ENCODE measurements at places on chromosomes 13 and 19. TPM values are rescaled to one million over a fixed set of nuclear protein-coding genes. Genes with fewer than 3 reads are reported as not detected.

DNA sequence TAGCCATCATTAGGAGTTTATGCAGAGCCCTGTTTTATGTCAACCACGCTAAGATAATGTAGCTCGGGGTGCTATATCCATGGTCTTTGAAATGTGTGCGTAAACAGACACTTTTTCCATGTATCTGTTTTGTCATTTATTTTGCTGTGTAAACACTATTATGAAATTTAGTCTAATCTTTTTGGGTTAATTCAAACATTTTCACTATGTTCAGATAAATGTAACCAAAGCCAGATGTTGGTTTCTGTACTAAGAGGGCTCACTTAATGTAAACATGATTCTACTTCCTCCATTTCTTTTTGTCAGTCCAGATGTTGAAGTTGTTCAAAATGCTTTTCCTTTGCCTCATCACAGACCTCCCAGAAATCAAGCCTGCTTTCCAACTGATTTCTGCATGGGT, 499.5 kb upstream of the GPC6 start:
- no peak for DNase-seq

Gene KIR3DL2
- total RNA-seq = not detected

Gene CEACAM7
- total RNA-seq = not detected

Gene CERS4
- 78.4 TPM for total RNA-seq

DNA sequence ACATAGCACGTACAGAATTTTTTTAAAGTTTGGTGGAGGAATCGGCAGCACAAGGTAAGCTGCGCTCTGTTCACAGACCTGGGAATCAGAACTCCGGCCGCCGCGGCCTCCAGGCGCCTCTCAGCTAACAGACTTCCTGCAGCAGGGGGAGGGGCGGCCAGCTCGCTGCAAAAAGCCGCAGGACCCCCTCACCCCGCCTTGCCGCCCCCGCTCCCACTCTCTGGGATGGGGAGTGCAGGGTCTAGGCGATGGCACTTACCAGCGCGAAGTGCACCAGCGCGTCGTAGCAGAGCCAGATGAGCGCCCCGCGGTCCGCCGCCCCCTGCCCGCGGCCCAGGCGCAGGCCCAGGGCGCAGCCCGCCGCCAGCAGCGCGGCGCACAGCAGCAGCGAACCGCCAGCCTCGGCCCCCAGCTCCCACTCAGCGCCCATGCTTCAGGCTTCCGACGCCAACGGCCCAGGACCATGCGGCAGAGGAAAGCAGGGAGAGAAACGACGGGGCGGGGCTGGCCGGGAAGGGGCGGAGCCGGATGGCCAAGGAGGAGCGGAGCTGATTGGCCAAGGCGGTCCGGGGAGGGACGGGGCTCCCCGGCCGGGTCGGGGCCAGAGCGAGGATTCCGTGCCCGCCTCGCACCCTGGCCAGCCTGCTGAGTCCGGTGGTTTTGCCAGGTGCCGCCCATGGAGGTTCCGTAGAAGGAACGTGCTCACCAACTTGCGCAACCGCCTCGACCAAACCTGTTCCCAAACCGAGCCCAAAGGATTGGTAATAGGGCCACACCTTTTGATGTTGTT, at the start of gene EBPL:
TSS of gene EBPL (minus strand) at position 492 of the 790 bp plus-strand sequence. CDS start at position 430, 62 bp downstream.
- DNase-seq = peak; percentile 85

- DNase-seq = no peak
These were observed 624.1 kb upstream of the MIR17HG start for GRCh38 chr13:90723381-90723780.

DNA sequence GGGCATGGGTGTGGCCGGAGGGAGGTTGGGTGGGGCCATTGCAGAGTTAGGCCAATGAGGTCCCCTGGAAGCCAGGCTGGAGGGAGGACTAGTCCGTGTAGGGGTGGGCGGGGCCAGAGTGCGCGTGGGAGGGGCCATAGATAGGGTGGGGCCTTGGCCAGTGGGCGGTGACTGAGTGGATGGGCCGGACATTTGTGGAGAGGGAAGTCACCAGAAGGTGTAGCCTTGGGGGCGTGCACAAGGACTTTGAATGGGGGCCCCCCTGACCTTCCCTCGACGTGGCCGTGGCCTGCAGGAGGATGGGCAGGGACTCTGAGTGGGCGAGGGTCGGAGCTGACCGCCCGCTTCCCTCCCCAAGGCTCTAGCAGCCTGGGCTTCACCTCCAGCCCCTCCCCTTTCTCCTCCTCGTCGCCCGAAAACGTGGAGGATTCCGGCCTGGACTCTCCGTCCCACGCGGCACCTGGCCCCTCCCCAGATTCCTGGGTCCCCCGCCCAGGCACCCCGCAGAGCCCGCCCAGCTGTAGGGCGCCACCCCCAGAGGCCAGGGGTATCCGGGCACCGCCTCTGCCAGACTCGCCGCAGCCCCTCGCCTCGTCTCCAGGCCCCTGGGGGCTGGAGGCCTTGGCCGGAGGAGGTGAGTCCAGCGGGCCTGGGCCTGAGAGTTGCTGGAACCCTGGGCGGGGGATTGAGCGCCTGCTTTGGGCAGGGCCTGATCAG, 16.5 kb upstream of the B3GNT3 start:
- DNase-seq = no peak

Gene ZNF442
- 5.4 TPM for total RNA-seq

GRCh38 chr13:100667894-100668293, 6.7 kb downstream of the TMTC4 start:
- DNase-seq = no peak

Gene KLK1
- not detected for total RNA-seq

DNA sequence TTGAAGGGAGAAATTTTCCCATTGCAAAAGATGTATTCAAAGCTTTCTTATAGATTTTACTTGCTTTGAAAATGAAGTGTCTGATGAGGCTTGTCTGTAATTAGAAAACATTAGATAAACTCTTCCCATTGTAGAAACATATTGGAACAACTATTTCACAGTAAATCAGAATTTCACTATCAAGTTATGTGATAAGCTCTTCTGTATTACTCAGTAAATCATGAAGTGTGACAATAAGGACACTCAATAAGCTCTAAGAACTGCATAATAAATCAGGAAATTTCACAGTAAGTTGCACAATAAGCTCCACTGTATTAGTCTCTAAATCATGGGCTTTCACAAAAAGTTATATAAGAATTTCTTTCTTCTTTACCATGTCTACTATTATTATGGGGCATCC, 1546.6 kb downstream of the SLITRK5 start:
- no peak for DNase-seq

GRCh38 chr13:97540696-97541095, 106.7 kb downstream of the RAP2A start:
- no peak for DNase-seq

DNA sequence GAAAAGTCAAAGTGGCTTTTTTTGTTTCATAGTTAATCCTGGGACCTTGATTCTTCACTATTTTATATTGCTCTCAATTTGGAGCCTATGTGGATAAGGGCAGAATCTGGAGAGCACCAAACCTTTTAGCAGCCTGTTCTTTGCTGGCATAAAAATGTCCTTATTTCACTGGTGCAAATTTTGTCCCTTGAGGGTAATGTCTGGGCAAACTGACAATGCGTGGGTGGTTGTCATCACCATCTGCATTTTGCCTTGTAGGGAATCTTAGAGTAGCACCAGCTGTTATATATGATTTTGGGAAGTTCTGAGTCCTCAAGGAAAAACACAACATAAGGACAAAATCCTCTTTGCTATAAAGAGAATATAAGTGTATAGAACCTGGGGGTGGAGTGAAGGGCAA, 336.9 kb upstream of the HTR2A start:
- no peak for DNase-seq

DNA sequence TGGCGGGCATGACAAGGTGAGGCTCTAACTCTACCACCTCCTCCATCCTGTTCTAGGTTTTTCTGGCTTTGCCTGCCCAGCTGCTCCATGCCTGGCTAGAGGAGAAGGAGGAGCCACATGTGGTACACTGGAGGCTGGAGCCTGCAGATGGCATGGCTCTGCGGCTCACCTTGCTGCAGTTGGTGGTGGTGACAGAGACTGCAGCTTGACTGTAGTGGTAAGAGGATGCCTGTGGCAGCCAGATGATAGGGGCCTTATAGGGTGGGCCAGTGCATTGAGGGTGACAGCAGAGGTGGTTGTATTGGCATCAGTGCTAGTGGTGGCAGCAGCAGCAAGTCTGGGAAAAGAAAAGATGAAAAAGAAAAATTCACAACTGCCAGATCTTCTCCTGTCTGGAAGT, 146.2 kb downstream of the TNFRSF19 start:
- DNase-seq = no peak

All from progenitor cell of endocrine pancreas (in vitro differentiated cells).